ENCODE measurements at places on chromosomes 11 and 22.

DNA sequence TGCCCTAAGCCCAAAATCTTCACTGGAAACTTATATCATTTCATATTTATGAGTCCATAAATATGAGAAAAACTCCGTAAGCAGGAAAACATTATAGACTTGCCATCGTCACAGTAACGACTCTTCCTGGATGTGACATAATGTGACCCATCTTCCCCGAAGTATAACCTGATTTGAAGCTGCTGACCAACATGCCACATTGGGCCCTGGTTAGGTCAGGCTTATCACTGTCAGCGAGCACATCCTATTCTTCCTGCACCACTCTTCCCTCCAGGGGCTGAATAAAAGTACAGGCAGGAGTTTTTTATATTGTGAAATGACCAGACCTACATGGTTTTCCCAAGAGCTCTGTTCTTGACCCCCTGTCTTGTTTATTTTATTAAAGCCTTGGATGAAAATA, 12.1 kb upstream of the BLID start:
- DNase-seq, result no peak

GRCh38 chr11:23370580-23371275, 510.5 kb upstream of the CCDC179 start:
- no peak for DNase-seq

- peak; percentile 51 for DNase-seq
Measured at GRCh38 chr11:8768625-8769333, 86.2 kb downstream of the RPL27A start.

GRCh38 chr11:73106347-73106746, 35.8 kb downstream of the FCHSD2 start:
- no peak for DNase-seq

DNA sequence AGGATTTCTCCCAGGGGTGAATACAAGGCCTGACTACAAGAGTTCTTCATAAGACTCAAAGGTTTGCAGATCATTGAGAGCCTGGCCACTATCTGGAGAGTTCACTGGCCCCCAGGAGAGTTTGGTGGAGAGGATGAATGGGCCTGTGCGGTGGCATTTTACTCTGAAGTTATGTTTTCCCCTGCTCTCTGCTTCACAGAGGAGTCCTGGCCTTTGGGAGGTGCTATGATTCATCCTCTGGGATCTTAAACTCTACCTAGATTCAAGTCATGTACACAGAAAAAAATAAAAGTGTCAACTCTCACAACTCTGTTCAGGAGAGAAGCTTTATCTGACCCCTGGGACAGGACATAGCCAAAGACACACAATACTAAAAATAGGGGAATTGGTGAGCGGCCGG, 159.1 kb upstream of the CARD18 start:
- peak; percentile 17 for DNase-seq

DNA sequence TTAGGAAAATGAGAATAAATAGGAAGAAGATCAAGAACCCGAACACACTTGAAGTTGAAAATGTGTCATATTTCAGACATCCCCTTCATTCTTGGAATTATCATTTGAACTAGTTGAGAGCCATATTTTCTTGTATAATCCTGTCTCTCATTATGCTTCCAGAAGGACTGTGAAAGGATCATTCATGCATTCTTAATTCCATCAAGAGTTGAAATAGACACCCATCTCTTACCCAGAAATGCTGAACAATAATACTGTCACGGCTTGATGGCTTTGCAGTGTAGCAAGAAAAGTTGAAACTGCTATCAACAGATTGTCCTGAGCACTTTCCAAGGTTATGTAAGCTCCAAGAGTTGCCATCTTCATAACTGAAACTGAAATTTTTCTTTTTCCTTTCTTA, 79.7 kb downstream of the ARHGAP42 start:
- no peak for DNase-seq

GRCh38 chr11:126756855-126757254, 243.7 kb downstream of the KIRREL3 start:
- no peak for DNase-seq

DNA sequence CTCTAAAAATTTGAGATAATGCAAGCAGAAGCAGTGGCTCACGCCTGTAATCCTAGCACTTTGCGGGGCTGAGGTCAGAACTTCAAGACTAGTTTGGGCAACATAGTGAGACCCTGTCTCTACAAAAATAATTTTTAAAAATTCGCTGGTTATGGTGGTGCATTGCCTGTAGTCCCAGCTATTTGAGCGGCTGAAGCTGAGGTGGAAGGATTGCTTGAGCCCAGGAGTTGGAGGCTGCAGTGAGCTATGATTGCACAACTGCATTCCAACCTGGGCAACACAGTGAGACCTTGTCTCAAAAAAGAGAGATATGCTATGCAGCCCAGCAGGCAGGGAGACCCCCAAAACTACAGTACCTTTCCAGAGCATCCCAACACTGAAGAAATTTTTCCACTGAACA, 2.3 kb downstream of the CTSC start:
- no peak for DNase-seq

GRCh38 chr11:102704841-102705240, 728 bp downstream of the MMP27 start:
- no peak for DNase-seq

DNA sequence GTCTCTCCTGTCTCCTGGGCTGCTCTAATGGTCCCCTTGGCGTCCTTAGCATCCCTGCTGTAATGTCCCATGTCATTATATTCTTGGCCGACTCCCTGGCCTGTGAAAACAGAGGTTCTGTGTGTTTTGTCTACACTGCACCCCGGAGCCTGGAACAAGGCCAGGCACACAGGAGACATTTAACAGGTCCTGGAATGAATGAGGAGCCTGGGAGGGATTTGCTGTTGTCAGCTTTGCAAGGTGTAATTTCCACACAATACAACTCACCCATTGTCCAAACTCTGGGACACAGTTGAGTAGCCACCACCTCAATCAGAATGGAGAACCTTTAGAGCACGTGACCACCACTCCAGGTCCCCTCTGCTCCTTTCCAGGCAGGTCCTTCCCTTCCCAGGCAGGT, 14.9 kb upstream of the PDGFB start:
- DNase-seq, result no peak

- no peak for DNase-seq
Measured at GRCh38 chr22:46557736-46558480, 20.5 kb upstream of the CELSR1 start.

DNA sequence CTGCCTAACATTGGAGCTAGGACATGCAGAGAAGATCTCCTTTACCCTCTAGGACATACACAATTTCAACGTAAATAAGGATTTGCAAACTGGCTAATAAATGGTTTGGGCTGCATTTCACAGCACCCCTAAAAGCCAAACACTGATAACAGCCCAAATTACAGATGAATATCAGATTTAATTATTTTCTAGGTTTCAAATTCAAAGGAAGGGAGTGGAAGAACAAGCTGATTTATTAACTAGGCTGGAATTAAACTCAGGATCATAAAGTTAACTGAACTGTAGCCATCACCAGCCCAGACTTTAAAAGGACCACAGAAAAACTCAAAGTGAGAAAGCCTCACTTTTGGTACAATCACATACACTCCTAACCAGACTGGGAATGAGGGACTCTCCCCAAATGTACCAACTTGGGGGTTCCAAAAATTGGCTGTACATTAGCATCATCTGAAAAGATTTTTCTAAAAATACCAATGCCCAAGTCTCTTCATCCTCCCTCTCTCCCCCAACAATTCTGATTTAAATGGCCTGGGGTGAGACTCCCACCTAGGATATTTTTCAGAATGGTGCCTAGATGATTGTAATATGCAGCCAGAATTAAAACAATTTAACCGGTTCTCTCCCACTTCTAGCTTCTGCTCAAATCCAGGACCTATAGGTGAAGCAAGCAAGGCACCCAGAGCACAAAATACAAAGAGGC, 43.5 kb downstream of the SYTL2 start:
- no peak for DNase-seq

DNA sequence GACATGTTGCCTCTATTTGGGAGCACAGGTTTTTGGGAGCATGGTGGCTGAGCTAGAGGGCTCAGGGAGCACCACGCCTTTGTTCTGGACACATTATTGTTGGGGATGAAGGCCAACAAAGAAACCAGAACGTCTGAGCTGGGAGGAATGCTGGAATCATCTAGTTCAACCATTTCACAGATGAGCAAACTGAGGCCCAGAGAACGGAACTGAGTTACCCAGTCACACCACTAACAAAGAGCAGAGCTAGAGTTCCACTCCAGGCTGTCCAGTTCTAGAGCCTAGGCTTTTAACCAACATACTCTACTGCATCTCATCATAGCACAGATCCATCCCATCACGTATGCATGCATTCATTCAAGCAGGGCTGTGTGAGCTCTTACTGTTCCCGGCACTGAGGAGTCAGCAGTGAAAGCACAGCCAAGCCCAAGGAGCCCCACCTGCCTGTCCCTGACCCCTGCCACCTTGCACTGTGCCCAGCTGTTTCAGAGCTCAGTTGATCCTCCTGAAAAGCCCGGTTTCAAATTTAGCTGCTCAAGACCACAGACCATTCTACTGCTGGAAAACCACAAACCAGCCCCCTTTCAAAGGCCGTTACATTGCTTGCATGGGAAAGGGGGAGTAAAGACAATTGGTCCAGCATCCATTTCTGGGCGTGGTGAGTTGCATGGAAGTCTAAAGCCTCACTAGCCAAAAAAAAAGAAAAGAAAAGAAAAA, 16.9 kb upstream of the TCF20 start:
- no peak for DNase-seq

DNA sequence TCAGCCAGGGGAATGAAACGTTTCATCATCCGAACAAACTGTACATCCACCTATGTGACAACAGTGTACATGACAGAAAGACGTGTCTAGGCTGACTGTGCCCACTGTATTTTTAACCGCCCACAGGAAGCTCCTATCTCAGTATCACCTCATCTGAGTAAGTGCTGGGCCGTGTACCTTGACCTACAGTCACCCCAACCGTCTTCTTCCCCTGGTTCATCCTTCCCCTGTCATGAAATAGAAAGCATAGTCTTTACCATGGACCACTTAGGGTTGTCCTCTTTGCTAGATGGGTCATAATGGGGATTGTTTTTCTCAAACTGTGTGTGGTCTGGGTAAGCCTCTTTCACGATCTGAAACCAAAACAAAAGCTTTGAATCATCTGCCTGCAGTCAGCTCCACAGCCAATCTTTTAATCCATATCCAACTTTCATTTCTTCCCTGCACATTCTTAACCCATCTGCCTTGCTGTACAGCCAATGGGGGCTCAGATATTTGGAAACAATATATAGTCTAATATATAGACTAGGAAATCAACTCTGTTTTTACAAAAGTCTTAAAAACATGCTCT, 4.2 kb downstream of the THYN1 start:
- DNase-seq, result no peak

GRCh38 chr11:58395581-58395980, 11.1 kb downstream of the OR5B3 start:
- no peak for DNase-seq

DNA sequence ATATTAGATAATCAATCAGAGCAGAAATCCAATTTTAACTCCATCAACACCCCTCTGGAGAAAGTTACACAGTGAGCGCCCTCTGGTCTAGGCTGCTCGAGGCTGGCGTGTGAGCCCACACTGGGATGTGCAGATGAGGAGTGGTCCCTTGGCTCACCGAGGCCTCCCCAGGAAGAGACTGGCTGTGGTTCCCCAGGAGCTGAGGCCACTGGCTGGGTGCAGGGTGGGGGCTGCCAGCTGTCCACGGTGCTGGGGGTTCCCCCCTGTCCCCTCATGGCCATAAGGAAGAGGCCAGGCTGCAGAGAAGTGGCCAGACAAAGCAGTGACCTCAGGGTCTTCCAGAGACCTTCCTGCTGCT, 750.7 kb downstream of the BRD1 start:
- DNase-seq, result no peak

- no peak for DNase-seq
Measured at GRCh38 chr22:40120848-40121247, 56.9 kb upstream of the TNRC6B start.

- DNase-seq, result no peak
Measured at GRCh38 chr11:19511066-19511412, 201.6 kb upstream of the NAV2 start.

DNA sequence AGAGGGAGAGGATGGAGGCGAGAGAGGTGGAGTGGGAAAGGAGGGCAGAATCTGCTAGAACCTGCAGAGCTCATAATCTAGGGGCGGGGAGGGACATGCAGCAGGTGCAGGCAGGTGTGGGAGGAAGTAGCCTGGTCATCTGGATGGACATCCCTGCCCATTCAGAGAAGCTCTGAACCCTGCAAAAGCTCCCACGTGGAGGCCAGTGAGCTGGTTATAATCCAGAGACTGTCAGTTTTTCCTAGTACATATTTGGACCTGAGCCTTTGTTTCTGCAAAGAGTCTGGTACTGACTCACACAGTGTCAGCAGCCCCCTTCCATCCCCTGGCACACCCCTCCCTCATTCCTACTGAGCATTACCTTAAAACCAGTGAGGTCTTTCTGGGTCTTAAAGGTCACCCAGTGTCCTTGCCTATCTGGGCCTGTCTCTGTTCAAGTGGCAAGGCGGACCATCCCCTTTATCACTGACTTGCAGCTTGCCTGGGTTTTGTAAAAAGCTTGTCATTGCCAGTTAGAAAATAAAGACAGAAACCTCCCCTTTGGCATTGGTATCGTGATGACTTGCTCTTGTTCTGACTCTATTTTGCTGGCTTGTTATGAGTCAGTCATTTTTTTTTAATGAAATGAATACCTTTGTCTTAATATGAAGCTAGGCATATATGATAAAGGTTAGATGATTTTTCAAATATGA, 26.1 kb downstream of the PTPRJ start:
- no peak for DNase-seq

- peak; percentile 62 for DNase-seq
Measured at GRCh38 chr11:67372993-67373647, at the start of gene CLCF1. CLCF1 (minus strand) TSS chr11:67373598; CDS start chr11:67373539, 59 bp downstream.

DNA sequence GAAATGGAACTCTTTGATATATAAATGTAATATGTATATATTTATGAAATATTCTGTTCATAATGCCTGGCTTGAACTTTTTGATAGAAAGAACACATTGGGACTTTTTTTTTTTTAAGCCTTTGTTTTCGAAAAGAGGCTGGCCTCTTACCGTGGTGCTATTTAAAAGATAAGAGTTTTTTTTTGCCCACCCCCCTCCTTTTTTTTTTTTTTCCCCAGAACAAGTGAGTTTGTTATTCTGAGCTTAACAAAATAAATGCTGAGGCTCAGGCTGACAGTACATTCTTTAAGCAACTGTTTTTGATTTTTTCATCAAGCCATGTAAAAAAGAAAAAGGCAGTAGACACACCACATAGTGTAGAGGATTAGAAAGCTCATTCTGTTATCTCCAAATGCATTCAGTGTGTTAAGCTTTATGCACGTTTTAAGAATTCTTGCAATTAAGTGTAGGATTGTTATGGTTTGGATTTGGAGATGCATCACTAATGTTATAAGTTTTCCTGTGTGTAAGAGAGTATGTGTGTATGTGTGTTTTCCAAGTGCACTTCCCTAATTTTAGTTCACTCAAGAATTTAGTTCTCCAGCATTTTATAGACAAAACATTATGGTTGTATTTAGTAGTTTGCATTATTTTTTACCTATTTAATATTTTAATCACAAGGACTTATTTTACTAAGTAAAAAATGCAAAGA, 12.0 kb downstream of the PDHX start:
- DNase-seq, result no peak
